Stimulated activated CD8-positive, alpha-beta memory T cell treated with anti-CD3 and anti-CD28 coated beads, Interleukin-4, amount 100 ng/mL, for 1 hour (primary cell): ENCODE measurements at places on chromosomes 13 and 19.

- DNase-seq, result no peak
Measured at GRCh38 chr19:40960062-40960685, 30.9 kb upstream of the CYP2B6 start.

DNA sequence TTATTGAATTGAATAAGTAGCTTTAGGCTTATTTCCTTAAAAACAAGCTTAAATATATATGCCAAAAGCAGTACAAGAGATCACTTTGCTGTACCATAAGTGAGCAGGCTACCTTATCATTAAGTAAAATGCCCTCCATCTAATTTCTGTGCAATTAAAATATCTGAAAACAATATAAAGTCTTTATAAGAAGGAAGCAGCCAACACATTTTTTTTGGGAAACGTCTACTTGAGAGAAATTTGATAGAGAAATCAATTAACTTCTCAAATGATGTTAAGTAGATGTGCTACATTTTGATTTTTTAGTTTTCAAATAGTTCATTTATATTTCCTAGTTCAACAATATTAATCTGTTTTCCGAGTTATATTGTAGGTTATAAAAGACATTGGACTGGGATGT is 52.5 kb downstream of the GPC5 start:
- no peak for DNase-seq

DNA sequence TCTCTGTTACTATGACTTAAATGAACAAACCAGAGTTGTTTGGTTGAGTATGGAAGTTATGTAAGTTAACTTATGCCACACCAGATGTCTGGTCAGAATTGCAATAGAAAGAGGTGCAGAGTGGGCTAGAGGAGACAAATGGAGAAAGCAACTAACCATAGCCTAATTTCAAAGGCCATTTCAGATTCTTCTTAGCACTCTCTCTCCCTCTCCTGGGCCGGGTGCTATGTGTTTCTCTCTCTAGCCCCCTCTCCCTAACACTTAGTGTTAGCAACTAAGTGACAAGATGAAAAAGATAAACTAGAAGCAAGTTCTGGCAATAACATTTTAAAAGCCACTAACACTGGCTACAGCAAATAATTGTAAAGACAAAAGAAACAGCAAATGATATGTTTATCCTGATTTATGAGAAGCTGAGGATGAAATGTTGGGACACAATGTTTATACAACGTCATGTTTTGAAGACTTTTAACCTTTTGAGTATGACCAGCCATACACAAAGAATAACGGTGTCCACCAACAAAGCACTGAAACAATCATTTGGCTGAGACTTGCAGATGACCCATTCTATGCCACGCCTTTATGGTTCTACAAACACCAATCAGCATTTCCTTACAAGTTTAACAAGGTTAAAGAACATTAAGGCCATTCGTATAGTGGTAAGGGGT is 18.6 kb downstream of the SERPINE3 start:
- DNase-seq, result no peak

DNA sequence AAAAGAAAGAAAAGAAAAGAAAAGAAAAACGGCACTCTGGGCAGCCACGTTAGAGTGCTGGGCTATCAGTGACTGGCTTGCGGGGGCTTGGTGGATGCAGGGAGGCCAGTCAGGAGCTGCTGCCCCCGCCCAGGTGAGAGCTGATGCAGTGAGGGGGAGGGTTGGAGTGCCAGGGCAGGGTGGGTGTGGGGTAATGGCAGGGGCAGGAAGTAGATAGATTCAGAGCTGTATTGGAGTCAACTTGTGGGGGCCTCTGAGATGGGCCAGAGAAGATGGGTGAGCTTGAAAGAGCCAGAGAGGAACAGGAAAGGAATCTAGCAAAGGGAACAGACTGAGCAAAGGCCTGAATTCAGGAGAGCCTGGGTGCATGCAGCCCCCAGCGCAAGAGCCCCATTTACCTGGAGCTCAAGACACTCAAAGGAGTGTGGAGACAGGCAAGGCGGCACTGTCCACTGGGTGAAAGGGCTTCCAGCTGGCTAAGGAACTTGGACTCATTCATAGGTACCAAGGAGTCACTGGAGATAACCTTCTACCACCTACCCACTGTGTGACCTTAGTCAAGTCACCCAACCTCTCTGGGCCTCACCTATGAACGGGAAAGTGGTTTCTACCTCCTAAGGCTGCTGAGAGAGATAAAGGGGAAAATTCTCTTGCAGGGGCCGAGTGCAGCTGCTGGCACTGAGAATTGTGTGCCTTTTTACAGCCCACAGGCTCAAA is 20.2 kb downstream of the VSTM2B start:
- DNase-seq, result no peak

DNA sequence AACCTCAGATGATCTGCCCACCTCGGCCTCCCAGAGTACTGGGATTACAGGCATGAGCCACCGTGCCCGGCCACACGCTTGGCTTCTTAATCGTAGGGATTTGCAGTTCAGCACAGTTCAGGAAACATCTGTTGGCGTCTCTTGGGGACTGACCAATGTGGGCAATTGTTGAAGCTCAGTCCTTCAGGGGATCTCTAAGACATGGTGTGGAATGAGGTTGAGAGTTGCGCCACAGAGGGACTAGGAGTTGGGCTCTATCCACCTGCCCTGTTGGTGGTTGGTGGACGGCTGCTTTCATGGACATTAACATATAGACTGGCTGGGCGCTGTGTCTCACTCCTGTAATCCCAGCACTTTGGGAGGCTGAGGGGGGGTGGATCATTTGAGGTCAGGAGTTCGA is 37.3 kb upstream of the SIN3B start:
- no peak for DNase-seq

- no peak for DNase-seq
Measured at GRCh38 chr19:15453091-15453578, 3.4 kb upstream of the WIZ start.

GRCh38 chr13:40756042-40756441 is 14.9 kb downstream of the MRPS31 start:
- DNase-seq, result no peak

DNA sequence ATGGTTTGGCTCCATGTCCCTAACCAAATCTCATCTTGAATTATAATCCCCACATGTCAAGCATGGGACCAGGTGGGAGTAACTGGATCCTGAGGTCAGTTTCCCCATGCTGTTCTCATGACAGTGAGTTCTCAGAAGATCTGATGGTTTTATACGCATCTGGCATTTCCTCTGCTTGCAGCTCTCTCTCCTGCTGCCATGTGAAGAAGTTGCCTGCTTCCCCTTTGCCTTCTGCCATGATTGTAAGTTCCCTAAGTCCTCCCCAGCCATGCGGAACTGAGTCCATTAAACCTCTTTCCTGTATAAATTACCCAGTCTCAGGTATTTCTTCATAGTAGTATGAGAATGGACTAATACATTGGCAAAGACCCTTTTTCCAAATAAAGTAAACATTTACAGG is 96.8 kb downstream of the TSHZ3 start:
- no peak for DNase-seq

- DNase-seq, result peak; percentile 57
Measured at GRCh38 chr19:47296036-47296435, 13.6 kb upstream of the C5AR1 start.

DNA sequence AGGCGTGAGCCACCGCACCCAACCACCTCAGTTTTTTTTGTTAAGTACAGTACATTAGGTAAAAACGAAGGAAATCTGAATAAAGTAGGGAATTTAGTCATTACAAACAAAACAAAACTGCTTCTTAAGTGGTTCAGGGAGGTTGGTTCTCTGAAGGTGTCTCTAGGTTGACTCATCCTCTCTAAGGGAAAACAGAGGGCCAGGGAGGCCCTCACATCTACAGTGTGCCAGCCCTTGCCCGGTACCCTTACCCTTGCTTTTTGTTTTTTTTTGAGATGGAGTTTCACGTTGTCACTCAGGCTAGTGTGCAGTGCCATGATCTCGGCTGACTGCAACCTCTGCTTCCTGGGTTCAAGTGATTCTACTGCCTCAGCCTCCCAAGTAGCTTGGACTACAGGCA is 17.2 kb upstream of the JUND start:
- DNase-seq, result no peak

GRCh38 chr13:72505376-72505775 is 222.1 kb downstream of the MZT1 start:
- no peak for DNase-seq

- DNase-seq, result no peak
Measured at GRCh38 chr13:70088926-70089325, 18.7 kb upstream of the ATXN8OS start.

- no peak for DNase-seq
Measured at GRCh38 chr19:18386543-18387271, 749 bp downstream of the GDF15 start.

GRCh38 chr13:110407021-110407420 is 99.9 kb downstream of the COL4A2 start:
- DNase-seq, result no peak

DNA sequence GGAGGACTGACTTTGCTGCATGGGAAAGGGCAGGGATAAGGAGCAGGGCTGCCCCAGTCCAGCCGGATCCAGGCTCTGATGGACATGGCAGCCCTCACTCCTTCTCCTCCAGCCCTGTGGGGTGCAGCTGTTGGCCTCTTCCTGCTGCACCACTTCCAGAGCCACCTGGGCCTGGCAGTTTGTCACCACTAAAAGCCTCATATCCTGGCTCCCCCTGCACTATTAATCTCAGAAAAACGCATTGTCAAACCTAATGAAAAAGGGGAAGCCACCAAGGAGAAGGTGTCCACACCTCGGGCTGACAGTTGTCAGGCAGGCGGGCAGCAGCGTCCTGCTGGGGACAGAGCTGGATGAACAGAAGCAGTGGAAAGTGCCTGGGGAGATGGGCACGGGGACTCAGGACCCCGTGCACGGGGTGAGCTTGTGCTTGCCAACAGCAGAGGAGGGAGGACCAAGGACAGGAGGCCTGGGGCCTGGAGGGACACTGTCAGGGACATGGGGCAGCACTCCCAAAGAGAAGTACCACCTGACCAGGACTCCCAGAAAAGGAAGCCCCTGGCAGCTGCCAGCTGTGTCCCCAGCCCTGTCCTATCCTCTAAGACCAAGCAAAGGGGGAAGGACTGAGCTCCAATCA is 151.1 kb upstream of the TSHZ3 start:
- DNase-seq, result no peak

- no peak for DNase-seq
Measured at GRCh38 chr19:3842948-3843347, 25.9 kb downstream of the ZFR2 start.

DNA sequence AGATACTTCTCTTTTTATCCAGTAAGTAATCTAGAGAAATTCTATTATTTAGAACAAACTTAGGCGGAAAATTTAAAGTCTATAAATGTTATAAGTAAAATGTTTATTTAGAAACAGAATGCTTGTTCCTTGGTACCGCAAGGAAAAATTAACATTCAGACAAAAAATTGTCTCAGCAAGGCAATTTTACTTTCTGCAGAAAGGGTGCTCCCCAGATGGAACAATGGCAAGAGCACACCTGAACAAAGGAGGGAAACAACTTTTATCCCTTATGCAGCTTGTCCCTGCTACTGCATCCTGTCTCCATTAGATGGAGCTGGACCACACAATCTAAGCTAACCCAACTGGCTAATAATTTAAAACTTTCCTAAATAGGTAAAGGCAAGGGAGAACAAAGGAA is 6.5 kb upstream of the ZNF708 start:
- DNase-seq, result no peak

DNA sequence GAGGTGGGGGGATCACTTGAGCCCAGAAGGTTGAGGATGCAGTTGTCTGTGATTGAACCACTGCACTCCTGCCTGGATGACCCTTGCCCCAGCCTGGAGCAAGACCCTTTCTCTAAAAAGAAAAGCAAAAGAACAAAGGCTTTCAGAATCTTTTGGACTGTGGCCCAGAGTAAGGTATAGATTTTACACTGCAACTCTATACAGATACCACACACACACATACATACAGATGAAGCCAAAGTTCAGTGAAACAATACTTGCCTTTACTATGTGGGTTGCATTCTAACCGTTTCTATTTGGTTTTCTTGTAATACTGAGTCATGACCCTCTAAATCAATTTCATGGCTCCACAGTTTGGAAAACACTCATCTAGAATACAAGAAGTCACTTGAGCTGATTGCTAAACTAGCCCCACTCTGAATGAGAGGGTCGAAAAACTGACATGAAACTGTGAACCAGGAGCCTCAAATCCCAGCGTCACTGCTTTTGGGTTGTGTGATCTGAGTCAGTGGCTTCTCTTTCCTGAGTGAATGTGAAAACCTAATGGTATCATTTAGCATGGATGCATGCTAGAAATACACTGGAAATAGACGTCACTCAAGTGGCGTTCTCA is 756.1 kb downstream of the UQCRFS1 start:
- no peak for DNase-seq

DNA sequence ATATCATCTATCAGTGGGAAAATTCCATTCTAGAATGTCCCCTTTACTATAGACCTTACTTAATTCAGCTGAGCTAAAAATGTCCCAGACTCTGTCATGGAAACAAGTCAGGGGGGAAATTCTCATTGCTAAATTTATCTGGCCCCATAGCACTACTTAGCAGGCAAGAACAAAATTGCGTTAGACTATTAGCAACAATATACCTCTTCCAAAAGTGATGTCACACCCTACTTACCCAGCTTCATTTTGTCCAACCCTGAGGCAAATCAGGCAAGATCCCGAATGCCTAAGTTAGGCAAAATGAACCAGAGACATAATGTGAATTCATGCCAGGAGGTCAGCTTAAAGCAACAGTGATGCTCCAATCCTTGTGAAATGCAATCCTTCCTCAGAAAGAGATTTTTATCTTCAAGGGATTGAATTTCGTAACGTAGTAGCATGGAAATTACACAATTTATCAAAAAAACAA is 93.7 kb downstream of the FRY start:
- no peak for DNase-seq

- DNase-seq, result no peak
Measured at GRCh38 chr13:68056816-68057710, 826.9 kb upstream of the PCDH9 start.

GRCh38 chr13:21336609-21337349 is 122.3 kb downstream of the ZDHHC20 start:
- DNase-seq, result no peak

- no peak for DNase-seq
Measured at GRCh38 chr13:56012644-56013043, 1128.1 kb upstream of the PRR20A start.

DNA sequence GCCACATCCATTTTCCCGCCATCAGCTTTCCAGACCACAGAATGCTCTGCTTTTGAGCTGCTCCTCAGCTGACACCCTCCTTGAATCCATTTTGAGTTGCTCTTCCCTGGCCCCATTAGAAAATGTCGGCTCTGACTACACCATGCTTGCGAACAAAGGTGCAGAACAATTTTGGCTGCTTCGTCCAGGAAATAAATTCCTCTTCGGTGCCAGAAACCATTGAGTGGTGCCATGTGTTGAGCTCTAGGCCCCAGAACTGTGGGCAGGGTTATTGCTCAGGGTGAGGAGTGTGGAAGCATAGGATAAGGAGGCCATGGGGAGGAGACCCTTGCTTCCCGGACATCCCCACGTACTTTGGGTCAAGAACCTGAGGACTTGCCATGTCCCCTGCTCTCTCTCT is 52.1 kb downstream of the NFIX start:
- no peak for DNase-seq

DNA sequence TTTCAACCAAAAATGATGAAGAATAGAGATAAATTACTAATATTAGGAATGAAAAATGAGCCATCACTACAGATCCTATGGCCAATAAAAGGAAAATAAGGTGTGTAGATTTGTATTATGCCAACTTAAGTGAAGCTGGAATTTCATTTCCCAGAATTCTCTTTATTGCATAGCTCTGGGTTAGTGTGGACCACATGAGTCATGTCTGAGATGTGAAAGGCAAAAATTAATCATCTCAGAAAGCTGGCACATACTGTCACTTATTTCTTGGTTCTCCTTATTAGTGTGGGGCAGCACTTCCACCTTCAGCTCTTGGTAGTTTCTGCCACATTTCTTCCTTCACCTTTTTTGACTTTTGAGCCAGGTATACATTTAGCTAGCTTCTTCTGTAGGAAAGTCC is 82.6 kb downstream of the KATNAL1 start:
- no peak for DNase-seq

- no peak for DNase-seq
Measured at GRCh38 chr19:32824191-32824751, 45.3 kb downstream of the SLC7A9 start.
